Endodermal cell (in vitro differentiated cells): ENCODE measurements at places on chromosomes 5 and 9. TPM values are rescaled to one million over a fixed set of nuclear protein-coding genes. Genes with fewer than 3 reads are reported as not detected.
A peak's percentile ranks its signal among the peaks of the same experiment; 100 is the strongest.

SOHLH1 gene
- not detected in 2 replicates for total RNA-seq

SHC3 gene
- total RNA-seq, result 0.28 to 2.3 TPM (median 0.95 TPM) in 3 replicates

TSSK1B gene
- 0.19 TPM in 1 of 3 replicates, not detected in the others for total RNA-seq

SLC25A25 gene
- total RNA-seq, result 6.9 to 13.2 TPM (median 13.1 TPM) in 3 replicates

FAM221B gene
- total RNA-seq, result 0.22 TPM in 1 of 2 replicates, not detected in the other

CRB2 gene
- 0.61 to 1.4 TPM (median 0.75 TPM) in 3 replicates for total RNA-seq

TMEM38B gene
- total RNA-seq, result 47.6 to 53.9 TPM (median 48.0 TPM) in 3 replicates

PCDHB14 gene
- 2.6 TPM in 2 replicates for total RNA-seq

BHMT gene
- 0.81 and 1.2 TPM in 2 replicates for total RNA-seq

OTP gene
- total RNA-seq, result not detected in 3 replicates

ADGRV1 gene
- 86.0 and 117 TPM in 2 replicates for total RNA-seq

C9orf153 gene
- 0.37 and 0.38 TPM in 2 replicates for total RNA-seq

CCIN gene
- total RNA-seq, result 0.23 to 0.90 TPM (median 0.35 TPM) in 3 replicates

DNA sequence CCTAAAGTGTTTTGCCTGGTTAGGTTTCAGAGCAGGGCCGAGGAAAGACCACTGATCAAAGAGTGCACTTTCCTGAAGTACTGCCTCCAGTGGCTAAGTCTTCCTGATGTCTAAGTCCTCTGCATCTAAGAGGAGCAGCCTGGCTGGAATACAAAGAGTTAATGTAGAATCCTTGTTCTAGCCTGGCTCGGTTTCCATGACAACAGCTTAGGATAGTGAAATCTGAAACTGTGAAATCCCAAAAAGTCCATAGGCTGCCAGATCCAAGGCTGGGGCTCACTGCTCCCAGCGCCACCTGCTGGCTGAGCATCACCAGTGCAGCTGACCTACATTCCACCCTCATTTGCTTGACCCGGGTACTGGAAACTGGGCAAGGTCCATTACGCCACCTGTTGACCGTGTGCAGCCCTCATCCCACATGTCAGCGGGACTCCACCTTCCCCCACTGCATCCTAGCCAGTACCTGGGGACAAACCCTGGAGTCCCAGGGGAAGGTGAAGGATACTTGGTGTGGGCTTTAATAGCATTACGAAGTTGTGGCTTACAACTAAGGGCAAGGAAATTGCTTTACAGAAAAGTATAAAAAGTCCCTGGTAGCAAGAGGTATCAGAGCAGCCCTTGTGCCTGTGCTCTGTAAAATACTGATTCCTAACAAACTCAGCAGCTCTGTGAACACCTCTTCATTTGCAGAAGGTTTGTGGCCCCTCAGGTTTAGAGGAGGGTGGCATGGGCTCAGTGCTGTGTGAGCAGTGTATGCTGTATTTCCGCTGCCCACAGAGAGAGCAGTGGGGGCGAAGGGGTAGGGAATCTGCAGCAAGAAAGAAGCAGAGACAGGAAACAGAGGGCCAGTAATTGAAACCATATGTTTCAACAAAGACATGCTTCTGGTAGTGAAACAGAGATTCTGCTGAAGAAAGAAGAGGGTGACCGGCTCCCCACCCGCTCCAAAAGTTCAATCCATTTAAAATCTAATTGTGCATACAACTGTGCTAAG is 36.0 kb downstream of the PCDHGC5 start:
- peak; percentile 99 for DNase-seq

DNA sequence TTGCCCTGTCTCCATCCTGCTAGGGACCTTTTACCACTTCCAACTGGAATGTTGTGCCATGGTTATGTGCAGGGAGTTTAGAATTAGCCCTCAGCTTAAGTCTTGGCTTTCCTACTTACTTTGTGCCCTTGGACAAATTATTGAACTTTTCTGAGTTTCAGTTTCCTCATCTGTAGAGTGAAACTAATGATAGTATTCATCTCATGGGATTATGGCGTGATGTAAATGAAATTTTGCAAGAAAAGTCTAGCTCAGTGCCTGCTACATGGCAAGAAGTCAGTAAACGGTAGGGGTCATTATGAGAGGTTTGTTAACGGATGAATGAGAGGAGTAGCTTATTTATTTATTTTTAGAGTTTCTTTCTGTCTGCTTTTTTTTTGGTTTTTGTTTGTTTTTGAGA is 1.8 kb downstream of the MVB12B start:
- DNase-seq, result no peak

GRCh38 chr5:88808153-88808552 is 74.8 kb downstream of the MEF2C start:
- no peak for DNase-seq

DNA sequence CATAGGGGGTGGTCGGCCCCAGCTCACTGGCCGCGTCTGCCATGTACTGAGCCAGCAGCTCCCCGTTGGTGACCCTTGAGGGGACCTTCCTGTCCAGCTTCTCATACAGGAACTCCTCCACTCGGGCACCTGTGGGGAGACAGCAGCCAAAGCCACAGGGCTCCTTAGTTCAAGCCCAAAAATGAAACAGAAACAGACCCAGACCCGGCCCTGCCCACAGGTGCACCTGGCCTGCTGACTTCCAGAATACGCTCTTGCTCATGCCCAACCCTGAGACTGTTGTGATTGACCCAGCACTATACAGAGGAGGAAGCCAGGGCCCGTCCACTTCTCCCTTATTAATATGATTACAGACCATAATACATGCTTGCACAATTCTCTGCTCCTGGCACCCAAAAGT is 7.0 kb downstream of the SH3GLB2 start:
- no peak for DNase-seq

DNA sequence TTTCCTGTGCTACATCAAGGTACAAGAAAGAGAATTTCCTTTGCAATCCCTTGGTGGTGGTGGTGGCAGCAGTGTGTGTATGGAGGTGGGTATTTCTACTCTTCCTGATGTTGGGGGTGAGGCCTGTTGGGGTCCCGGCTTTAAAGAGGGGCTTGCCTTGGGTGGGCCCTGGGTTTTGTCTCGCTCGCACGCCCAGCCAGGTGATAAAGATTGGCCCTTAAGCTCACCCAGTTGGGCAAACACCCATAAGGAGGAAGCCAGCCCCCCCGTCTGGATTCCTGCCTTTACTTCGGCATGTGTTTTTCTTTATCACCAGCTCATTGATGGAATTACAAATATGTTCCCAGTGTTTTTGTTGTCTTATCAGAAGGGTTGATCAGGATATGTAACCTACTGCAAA is 16.0 kb upstream of the SARDH start:
- DNase-seq, result no peak

DNA sequence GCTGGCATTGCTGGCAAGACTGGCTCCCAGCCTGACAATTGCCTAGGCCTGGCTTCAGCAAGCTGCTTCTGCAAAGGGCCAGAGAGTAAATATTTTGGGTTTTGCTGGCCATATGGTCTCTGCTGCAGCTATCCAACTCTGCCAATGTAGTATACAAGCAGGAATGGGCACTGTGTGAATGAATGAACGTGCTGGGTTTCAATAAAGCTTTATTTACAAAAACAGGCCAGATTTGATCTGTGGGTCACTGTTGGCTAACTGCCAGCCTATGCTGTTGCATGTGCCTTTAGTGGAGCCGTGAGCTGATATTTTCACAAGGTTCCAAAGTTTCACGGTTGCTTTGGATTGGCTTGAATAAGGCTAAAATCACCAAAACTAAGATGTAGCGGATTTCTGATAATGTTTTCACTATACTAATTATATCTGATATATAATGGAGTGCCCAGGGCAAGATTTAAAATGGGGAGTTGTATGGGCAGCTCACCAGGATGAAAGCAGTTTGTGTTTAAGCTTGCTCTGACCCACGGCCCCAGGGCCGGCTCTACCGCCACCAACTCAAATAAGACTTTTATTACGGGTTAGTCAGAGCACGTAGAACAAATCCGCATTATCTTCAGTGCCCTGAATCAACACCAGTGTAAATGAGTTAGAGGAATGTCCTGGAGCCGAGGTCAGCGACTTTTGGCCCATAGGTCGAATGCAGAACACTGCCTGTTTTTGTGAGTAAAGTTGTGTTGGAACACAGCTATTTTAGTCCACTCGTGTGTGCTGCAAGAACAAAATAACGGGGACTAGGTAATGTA is 98.6 kb upstream of the DAP start:
- DNase-seq, result no peak

GRCh38 chr9:138094028-138094427 is 216.4 kb downstream of the CACNA1B start:
- no peak for DNase-seq

DNA sequence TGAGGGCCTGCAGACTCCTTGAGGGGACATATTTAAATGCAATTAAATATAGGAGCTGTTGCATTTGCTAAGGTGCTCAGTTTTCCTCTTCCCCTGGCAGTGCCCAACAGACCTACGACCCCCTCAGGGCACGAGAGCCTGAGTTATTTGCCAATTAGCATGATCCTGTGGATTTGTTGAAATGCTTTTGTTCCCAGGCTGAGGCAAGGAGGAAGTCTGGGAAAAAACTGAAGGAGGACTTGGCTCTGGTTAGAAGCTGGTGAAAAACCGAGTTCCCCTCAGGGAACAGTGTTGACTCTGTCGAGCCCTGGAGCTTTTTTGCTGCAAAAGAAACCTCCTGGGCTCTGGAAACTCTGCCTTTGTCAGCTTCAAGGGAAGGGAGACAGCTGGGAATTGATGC is 103.6 kb upstream of the SHB start:
- DNase-seq, result peak; percentile 70

- DNase-seq, result no peak
Measured at GRCh38 chr9:134007571-134007970, 15.4 kb upstream of the VAV2 start.

DNA sequence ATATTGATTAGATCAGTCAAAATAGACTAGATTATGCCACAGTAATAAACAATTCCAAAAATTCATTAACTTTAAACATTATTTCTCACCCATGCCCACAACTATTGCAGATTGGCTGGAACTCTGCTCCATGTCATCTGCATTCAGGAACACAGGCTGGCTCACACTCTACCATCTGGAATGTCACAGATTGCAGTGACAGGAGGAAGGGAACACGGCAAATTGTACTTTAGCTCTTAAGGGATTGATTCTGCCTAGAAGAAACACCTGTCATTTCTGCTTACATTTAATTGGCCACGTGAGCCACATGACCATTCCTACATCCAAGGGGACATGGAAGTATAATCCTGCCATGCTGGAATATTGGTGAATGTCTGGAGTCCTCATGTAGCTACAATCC is 54.4 kb downstream of the ATPSCKMT start:
- no peak for DNase-seq

DNA sequence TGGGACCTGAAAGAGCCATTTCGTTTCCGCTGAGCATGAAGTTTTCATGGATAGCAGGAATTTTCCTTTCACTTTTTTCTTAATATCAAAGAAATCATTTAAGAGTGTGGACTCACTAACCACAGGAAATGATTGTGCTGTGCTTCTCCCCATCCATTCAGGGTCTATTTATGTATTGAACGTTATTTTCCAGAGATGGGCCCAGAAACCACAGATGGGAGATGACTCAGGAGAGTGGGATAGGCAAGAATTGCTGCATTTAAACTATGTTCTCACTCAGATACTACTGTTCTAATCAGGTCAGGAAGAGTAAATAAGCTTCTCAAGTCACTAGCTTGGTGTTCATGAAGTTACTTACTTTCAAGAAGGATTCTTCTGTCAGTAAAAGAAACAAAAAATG is 763.8 kb downstream of the DTWD2 start:
- DNase-seq, result no peak

DNA sequence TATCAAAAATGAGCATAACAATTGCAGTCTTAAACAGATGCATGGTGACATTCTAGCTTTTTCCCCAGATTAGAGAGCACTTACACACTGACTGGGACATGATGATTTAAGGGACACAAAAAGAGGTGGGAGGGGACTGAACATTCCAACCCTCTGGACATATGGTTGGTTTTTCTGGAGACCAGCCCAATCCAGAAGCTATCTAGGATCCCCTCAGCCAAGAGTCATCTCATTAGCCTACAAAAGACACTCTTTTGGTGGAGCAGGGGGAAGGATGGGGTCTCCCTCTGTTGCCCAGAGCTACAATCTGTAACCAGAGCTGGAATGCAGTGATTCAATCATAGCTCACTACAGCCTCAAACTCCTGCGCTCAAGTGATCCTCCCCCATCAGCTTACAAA is 97.3 kb upstream of the IQGAP2 start:
- no peak for DNase-seq

GRCh38 chr9:136371533-136371880 is 2.0 kb downstream of the CARD9 start:
- no peak for DNase-seq

DNA sequence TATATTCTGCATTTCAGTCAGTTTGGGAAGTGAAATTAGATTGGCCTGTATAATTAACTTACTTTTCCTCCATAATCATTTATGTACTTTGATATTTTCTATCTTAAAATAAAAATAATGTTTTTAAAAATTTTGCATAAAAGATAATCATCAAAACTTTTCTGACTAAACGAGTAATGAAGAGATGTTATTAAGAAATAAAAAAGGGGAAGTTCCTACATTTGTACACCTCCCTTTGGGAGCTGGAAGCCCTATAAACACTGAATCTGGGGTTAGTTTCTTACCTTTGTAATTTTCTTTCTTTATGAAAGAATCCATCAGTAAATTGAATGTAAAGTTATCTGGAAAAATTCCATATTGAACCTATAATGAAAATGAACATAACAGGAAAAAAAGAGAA is 86.2 kb downstream of the MRPS27 start:
- no peak for DNase-seq

DNA sequence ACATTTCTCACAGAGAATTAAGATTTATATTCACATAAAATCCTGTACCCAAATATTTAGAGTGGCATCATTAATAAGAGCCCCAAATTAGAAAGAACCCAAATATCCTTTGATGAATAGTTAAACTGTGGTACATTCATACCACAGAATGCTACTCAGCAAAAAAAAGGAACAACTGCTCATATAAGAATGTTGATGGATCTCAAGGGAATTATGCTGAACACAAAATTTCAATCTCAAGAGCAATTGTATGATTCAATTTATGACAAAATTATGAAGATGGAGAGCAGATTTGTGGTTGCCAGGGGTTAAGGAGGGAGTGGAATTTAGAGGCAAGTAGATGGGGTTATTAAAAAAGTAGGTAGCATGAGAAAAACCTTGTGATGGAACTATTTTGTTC is 4.5 kb upstream of the PAIP1 start:
- DNase-seq, result no peak

GRCh38 chr5:34918025-34918424 is 2.5 kb downstream of the BRIX1 start:
- DNase-seq, result no peak

- DNase-seq, result no peak
Measured at GRCh38 chr9:27428551-27428950, 95.5 kb upstream of the IFNK start.

- DNase-seq, result no peak
Measured at GRCh38 chr5:9318031-9318430, 227.8 kb downstream of the SEMA5A start.
